ENCODE measurements at places on chromosomes 5 and 9. TPM values are rescaled to one million over a fixed set of nuclear protein-coding genes. Genes with fewer than 3 reads are reported as not detected.

- no peak for DNase-seq
Measured at GRCh38 chr9:89821081-89821480, 216.3 kb downstream of the GADD45G start.

DNA sequence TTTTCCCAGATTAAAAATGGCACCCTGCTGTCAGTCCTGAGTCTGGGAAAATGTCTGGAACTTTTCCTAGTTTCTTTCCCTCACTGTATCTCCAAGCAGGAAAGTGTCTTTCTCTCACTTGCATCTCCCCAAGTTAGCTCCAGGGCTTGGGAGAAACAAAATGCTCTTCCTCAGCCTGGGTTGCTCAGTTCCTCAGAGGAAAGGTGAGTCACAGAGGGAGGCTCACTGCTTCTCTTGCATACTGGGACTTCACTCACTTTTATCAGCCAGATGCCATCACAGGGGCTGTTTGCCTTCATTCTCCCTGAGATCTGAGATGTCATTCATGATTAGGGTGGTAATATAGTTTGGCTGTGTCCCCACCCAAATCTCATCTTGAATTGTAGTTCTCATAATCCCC lies 519.9 kb downstream of the SEMA5A start:
- no peak for DNase-seq

GRCh38 chr9:70229579-70229978 lies 29.2 kb upstream of the SMC5 start:
- peak; percentile 28 for DNase-seq

DNA sequence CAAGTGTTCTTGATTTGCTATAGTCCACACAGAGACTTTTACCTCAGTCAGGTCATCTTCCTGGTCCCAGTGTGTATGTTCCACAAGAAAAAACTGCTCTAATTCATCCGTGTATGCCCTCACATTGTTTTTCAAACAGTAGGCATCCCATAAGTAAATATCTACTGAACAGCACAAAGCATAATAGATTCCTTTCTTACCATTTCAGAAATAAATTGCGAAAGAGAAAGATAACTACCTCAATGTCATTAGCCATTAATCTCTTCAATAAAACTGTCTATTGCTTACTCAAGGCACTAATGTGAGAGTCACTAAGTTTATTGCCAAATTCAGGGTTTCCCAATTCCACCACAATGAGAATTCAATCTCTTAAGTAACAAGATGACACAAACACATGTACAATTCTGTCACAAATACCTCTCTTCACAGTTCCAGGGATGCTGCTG lies 9.6 kb downstream of the FBXW2 start:
- DNase-seq = no peak

DNA sequence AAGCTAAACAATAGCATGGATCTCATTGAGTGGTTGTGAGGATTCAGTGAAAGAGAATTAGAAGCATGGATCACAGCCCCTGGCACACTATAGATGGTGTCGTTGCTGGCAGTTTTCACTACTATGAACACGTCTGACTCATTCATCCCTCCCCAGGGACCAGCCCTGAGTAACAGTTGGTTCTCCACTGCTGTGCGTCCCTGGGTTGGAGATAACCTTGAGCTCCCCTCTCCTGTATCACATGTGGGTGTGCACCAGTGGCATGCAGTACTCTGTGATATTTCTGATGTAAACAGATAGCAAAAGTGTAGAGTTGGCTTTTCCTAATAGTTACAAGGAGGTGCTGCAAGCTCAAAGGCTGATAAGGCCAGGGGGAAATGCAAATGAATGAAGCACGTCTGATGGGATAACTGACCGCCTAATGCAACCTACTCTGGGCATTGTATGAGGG lies 8.8 kb upstream of the LCP2 start:
- DNase-seq = peak; percentile 27

GRCh38 chr9:109715344-109715743 lies 64.7 kb upstream of the PALM2AKAP2 start:
- no peak for DNase-seq

- no peak for DNase-seq
Measured at GRCh38 chr5:90095292-90096060, 314.1 kb downstream of the CETN3 start.

DNA sequence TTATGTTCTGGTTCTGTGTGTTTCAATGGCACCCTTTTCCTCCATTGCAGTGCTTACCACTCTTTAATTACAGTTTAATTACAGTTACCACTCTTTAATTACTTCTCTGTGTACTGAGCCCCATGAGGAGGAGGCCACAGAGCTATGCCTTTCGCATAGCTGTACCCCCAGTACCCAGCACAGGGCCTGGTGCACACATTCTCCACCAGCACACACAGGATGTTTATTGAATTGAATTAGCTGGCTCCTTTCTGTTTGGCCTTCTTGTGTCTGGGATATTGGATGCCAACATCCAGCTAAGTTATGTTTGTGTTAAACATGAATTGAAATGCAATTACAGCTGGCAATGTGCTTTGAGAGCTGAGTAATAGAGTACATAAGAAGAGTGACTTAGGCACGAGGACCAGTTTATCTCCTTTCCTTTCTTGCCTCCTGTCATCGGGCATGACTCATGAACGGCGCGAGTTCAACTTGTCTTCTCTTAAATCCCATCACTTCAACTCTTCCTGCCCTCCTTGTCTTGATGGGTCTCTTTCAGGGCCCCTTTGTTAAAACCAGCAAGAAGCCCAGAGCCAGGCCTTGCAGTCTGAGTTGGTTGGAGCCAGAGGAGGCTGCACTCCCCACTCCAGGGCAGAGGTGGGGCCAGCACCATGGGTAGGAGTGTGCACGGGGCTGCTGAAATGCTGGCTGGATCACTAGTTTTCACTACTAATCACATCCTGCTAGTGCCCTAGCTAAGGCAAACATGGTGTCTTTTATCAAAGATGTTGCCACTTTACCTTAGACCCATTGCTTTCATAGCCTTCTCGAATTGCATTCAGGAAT lies 37.4 kb downstream of the MVB12B start:
- DNase-seq = no peak

Gene ALDH1B1
- 22.6 TPM for total RNA-seq

All from NCI-H460 (cell line).